A549 treated with CORT108297 at 1 μM for 4 hours (cell line): ENCODE measurements at places on chromosomes 1 and 21. TPM values are rescaled to one million over a fixed set of nuclear protein-coding genes. Genes with fewer than 3 reads are reported as not detected.

PADI1 gene
- 1.4 to 2.1 TPM (median 1.9 TPM) in 5 replicates for total RNA-seq

ZNF683 gene
- not detected in 5 replicates for total RNA-seq

UQCRHL gene
- total RNA-seq: 6.5 to 8.6 TPM (median 7.0 TPM) in 5 replicates

CXADR gene
- 7.4 to 9.7 TPM (median 8.6 TPM) in 5 replicates for total RNA-seq

LRRC3 gene
- total RNA-seq: 1.3 to 2.3 TPM (median 2.1 TPM) in 5 replicates

NGF gene
- 2.9 to 4.7 TPM (median 3.2 TPM) in 5 replicates for total RNA-seq

IQCC gene
- 1.4 to 2.4 TPM (median 1.9 TPM) in 5 replicates for total RNA-seq

LGALS8 gene
- total RNA-seq: 30.5 to 46.3 TPM (median 34.0 TPM) in 5 replicates

MROH7 gene
- not detected in 5 replicates for total RNA-seq

SPRR4 gene
- total RNA-seq: not detected in 5 replicates

DIRAS3 gene
- total RNA-seq: 1.1 to 1.6 TPM (median 1.4 TPM) in 5 replicates

AGMAT gene
- total RNA-seq: 5.4 to 9.3 TPM (median 7.3 TPM) in 5 replicates

CLDN17 gene
- not detected in 5 replicates for total RNA-seq

GBP3 gene
- total RNA-seq: 1.1 to 1.6 TPM (median 1.5 TPM) in 5 replicates

RGSL1 gene
- total RNA-seq: not detected in 5 replicates

OLIG1 gene
- total RNA-seq: not detected in 5 replicates

MTF2 gene
- 9.5 to 15.7 TPM (median 12.9 TPM) in 5 replicates for total RNA-seq

APOBEC4 gene
- total RNA-seq: not detected in 5 replicates

TSSK3 gene
- 0.07 to 0.11 TPM in 2 of 5 replicates, not detected in the others for total RNA-seq

NBPF6 gene
- 0.08 TPM in 1 of 5 replicates, not detected in the others for total RNA-seq

BNIPL gene
- 0.07 to 0.12 TPM (median 0.07 TPM) in 5 replicates for total RNA-seq

B3GALT5 gene
- total RNA-seq: 0.22 to 0.32 TPM (median 0.25 TPM) in 5 replicates

NEK7 gene
- total RNA-seq: 12.7 to 22.0 TPM (median 18.8 TPM) in 5 replicates

OR2M3 gene
- total RNA-seq: not detected in 5 replicates

NUDT4B gene
- 0.35 to 3.2 TPM (median 1.6 TPM) in 5 replicates for total RNA-seq

HCRTR1 gene
- total RNA-seq: 0.04 TPM in 1 of 5 replicates, not detected in the others

MROH9 gene
- total RNA-seq: not detected in 5 replicates

THEM5 gene
- total RNA-seq: not detected in 5 replicates

NTNG1 gene
- total RNA-seq: not detected in 5 replicates

KIF14 gene
- 7.8 to 12.7 TPM (median 10.9 TPM) in 5 replicates for total RNA-seq

HES2 gene
- total RNA-seq: 2.2 to 4.6 TPM (median 4.1 TPM) in 5 replicates

OXCT2 gene
- 0.40 to 0.74 TPM (median 0.50 TPM) in 5 replicates for total RNA-seq

PRR9 gene
- total RNA-seq: not detected in 5 replicates

SMG5 gene
- total RNA-seq: 39.5 to 49.8 TPM (median 48.2 TPM) in 5 replicates

RGS18 gene
- total RNA-seq: not detected in 5 replicates

REN gene
- total RNA-seq: not detected in 5 replicates

FCGR3A gene
- not detected in 5 replicates for total RNA-seq

FNDC10 gene
- 5.8 to 9.6 TPM (median 9.2 TPM) in 5 replicates for total RNA-seq

OR2L5 gene
- total RNA-seq: not detected in 5 replicates

FBLIM1 gene
- total RNA-seq: 19.7 to 33.3 TPM (median 27.3 TPM) in 5 replicates

NCF2 gene
- total RNA-seq: 1.3 to 3.9 TPM (median 2.0 TPM) in 5 replicates

ATXN7L2 gene
- 1.8 to 3.4 TPM (median 2.3 TPM) in 5 replicates for total RNA-seq

IQGAP3 gene
- total RNA-seq: 12.2 to 20.9 TPM (median 18.6 TPM) in 5 replicates

LHX8 gene
- total RNA-seq: 0.81 to 1.4 TPM (median 1.2 TPM) in 5 replicates

DISC1 gene
- 0.12 to 0.35 TPM (median 0.18 TPM) in 5 replicates for total RNA-seq

EEIG2 gene
- total RNA-seq: 4.2 to 6.5 TPM (median 5.7 TPM) in 5 replicates

PAX7 gene
- 0.38 to 0.67 TPM (median 0.56 TPM) in 5 replicates for total RNA-seq

GJA5 gene
- 0.03 TPM in 1 of 5 replicates, not detected in the others for total RNA-seq

PRRX1 gene
- 0.06 TPM in 1 of 5 replicates, not detected in the others for total RNA-seq

CD1E gene
- total RNA-seq: not detected in 5 replicates

OR2T35 gene
- total RNA-seq: not detected in 5 replicates

SETDB1 gene
- total RNA-seq: 20.7 to 27.7 TPM (median 23.5 TPM) in 5 replicates

DPYD gene
- 1.5 to 2.7 TPM (median 2.1 TPM) in 5 replicates for total RNA-seq

TENT5C gene
- 0.05 to 0.13 TPM (median 0.07 TPM) in 5 replicates for total RNA-seq

KIF17 gene
- 1.1 to 1.6 TPM (median 1.5 TPM) in 5 replicates for total RNA-seq

ITLN2 gene
- total RNA-seq: 0.13 to 0.34 TPM (median 0.24 TPM) in 4 of 5 replicates, not detected in the other

FAM72D gene
- total RNA-seq: 5.1 to 7.3 TPM (median 6.2 TPM) in 5 replicates

TRIM67 gene
- 0.14 to 0.25 TPM (median 0.20 TPM) in 5 replicates for total RNA-seq
